ENCODE measurements at places on chromosomes 12 and 14. TPM values are rescaled to one million over a fixed set of nuclear protein-coding genes. Genes with fewer than 3 reads are reported as not detected.

DNA sequence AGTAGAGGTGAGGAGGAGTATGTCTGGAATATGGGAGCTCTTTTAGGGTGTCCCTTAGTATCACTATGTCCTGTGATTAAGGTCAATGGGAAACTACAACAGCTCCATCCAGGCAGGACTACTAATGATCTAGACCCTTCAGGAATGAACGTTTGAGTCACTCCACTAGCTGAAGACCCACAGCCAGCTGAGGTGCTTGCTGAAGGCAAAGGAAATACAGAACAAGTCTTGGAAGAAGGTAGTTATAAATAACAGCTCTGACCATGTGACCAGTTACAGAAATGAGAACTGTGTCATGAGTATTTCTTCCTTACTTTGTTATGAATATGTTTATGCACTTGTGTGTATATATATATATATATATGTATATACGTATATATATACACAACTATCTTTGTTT lies 40.5 kb upstream of the USP44 start:
- H3K27ac ChIP-seq, result no peak overlapping the region
- H3K36me3 ChIP-seq, result no peaks in the 10 kb centered on the region
- no peak overlapping the region for H3K4me3 ChIP-seq
- H3K4me1 ChIP-seq, result no peaks in the 10 kb centered on the region

DNA sequence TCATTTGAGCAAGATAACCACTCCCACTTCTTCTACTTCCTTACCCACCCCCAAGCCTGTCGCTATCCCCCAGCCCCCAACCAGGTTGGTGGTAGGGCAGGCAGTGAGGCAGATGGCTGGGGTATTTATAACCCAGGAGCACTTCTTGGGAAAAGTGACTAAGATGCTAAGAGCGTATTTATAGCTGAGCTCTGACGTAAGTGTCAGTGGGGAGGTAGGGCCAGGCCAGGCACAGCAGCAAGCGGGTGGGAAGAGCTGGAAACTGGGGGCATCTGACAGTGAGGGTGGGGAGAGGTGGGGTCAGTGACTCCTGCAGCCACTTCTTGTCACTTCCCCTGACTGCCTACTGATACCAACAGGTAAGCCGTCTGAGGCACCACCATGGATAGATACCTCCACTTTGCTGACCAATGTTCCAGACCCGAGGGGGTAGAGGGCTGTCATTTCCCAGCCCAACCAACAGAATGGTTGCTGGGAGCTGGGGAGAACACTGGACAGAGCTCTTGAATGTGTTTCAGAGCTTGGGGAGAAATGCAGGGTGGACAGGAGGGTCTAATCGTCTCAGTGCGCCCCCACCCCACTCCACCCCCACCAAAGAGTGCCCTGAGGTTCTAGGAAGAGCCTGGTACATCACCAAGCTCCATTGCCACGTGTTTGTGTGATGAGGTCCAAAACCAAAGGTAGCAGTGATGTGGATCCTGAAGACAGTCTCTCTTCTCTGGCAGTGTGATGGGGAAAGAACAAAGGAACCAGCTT lies 2.7 kb upstream of the INHBE start:
- H3K27me3 ChIP-seq, result no peaks in the 10 kb centered on the region
- no peaks in the 10 kb centered on the region for H3K36me3 ChIP-seq
- H3K4me1 ChIP-seq, result peaks cover 18% of the 10 kb centered on the region

The KCNJ8 gene
- 1.0 TPM for total RNA-seq

- no peaks in the 10 kb centered on the region for H3K36me3 ChIP-seq
- no peak overlapping the region for H3K4me3 ChIP-seq
- no peaks in the 10 kb centered on the region for H3K4me1 ChIP-seq
- H3K27ac ChIP-seq, result no peak overlapping the region
Observed at GRCh38 chr12:113271853-113272561, 50.7 kb downstream of the TPCN1 start.

The POC1B gene
- 21.5 TPM for total RNA-seq

GRCh38 chr12:77343291-77343690 lies 277.9 kb upstream of the E2F7 start:
- peak; percentile 63 for DNase-seq
- no peak overlapping the region for H3K4me3 ChIP-seq
- no peaks in the 10 kb centered on the region for H3K27me3 ChIP-seq
- peaks cover 12% of the 10 kb centered on the region for H3K4me1 ChIP-seq

- no peaks in the 10 kb centered on the region for H3K4me1 ChIP-seq
- no peaks in the 10 kb centered on the region for H3K27me3 ChIP-seq
- no peak overlapping the region for H3K27ac ChIP-seq
- no peak overlapping the region for H3K4me3 ChIP-seq
Observed at GRCh38 chr12:39451977-39452376, 9.1 kb upstream of the KIF21A start.

- H3K4me1 ChIP-seq, result peaks cover 19% of the 10 kb centered on the region
- DNase-seq, result peak; percentile 35
Observed at GRCh38 chr12:1837541-1838204, 17.3 kb downstream of the LRTM2 start.

The INSM2 gene
- total RNA-seq, result 0.07 TPM

DNA sequence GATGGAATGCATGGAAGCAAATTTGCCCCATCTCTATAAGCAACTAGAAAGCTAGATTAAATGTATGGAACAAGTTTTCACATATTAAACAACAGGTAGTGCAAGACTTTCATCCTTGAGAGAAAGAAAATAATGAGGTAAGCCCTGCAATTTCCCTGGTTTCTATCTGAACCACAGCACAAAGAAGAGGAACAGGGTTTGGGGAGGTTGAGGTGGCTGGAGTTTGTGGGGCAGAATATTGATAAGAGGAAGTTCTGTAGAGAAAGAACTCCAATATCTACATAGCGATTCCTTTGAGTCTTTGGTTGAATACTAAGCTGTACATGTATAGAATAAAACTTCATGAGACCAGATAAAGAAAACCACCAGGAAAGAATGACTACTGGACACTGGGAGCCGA lies 96.3 kb upstream of the CCND2 start:
- no peaks in the 10 kb centered on the region for H3K36me3 ChIP-seq
- H3K27me3 ChIP-seq, result no peaks in the 10 kb centered on the region
- DNase-seq, result no peak
- H3K27ac ChIP-seq, result no peak overlapping the region

The KCNA1 gene
- not detected for total RNA-seq

The AGAP2 gene
- 0.23 TPM for total RNA-seq

The FOXG1 gene
- not detected for total RNA-seq

GRCh38 chr14:101819251-101819990 lies 57.9 kb downstream of the PPP2R5C start:
- H3K4me3 ChIP-seq, result no peak overlapping the region
- H3K27ac ChIP-seq, result no peak overlapping the region
- DNase-seq, result no peak
- no peaks in the 10 kb centered on the region for H3K27me3 ChIP-seq
- H3K36me3 ChIP-seq, result peaks cover 10% of the 10 kb centered on the region

DNA sequence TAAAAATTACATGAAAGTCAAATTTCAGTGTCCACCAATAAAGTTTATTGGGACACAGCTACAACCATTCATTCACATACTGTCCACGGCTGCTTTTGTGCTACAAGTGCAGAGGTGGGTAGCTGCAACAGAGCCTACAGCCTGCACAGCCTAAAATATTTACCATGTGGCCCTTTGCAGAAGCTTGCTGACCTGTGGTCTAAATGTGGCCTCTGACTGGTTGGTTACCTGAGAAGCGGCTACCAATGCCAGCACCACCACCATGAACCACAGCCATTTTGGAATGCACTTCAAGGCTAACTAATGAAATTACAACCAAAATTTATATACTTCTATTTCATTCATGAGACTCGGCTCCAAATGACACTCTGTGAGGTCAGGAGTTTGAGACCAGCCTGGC lies 58.6 kb downstream of the NT5DC3 start:
- no peaks in the 10 kb centered on the region for H3K27me3 ChIP-seq
- no peak overlapping the region for H3K27ac ChIP-seq
- H3K36me3 ChIP-seq, result peaks cover 56% of the 10 kb centered on the region

Data from PC-3 (cell line).